ENCODE measurements at places on chromosomes 2 and 18.

DNA sequence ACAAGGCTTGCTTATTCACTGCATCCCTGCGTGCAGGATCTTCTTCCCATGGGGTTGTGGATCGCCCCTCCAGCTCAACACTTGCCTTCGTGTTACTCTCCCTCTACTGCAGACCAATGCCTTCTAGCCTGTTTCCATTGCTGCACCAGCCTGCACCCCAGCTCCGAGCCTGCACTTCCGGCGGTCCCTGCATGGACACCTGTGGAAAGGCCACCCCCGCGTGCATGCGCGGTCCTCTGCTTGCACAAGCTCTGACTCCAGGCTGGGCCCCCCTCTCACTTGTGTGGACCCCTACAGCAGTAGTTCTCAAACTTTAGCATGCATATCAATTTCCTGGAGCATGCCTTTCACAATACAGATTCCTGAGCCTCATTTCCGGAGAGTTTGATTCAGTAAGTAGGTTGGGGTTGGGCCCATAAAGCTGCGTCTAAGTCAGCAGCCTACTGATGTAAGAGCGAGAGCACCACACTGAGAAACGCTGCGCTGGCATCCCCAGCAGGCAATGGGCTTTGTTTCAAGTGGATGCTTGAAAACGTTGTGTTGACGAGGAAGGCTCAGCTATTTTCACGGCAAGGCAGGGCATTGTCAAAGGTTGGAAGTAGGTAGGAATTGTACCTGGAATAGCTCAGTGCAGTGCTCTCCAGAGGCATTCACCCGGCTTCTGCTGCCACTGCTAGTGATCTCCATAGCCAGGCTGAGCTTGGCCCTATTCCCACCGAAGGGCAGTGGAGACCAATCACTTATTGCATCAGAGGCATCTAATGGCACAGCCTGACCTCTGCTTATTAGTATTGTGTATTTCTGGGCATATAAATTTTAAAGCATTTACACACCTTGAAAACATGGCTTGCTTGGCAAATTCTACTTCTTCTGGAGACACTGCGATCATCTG lies 32.6 kb downstream of the CREG2 start:
- no peak for DNase-seq

DNA sequence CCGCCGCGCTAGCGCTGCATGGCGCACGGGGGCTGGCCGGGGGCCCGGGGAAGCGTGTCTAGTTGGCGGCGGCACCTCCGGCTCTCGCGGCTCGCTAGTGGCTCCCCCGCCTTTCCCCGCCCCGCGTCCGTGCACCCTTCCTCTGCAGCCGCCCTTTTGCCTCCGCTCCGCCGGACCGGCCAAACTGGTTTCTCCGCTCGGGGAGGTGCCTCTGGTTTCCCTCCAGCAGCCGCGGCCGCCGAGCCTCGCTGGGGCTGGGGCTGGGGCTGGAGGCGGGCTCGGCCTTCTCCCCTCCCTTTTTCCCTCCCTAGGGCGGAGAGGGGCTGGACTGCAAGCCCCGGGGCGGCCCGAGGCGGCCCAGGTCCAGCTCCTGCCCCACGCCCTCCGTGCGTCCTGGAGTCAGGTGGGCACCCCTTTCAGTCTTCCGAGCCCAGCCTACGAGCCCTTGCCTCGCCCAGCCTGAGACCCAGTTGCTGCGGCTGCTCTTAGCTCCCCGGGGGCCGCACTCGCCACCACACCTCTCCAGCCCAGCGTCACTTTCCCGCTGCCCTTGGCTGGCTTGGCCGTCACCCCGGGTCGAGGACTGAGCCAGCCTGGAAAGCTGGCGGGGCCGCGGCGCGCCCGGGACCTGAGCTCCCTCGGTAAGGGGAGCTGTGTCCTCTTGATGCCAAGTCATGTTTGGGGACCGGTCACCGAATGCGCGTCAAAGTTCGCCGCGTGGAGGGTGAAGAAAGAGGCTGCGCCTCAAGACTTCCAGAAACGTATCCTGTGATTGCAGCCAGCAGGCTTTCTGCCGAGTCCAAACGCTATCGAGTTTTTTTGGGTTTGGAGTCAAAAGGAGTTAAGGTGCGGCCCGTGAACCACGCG lies at the start of gene ATP8B1:
TSS of gene ATP8B1 (minus strand) at position 213 of the 867 bp plus-strand sequence. CDS start 71,508 bp downstream, outside the sequence.
- DNase-seq = no peak

DNA sequence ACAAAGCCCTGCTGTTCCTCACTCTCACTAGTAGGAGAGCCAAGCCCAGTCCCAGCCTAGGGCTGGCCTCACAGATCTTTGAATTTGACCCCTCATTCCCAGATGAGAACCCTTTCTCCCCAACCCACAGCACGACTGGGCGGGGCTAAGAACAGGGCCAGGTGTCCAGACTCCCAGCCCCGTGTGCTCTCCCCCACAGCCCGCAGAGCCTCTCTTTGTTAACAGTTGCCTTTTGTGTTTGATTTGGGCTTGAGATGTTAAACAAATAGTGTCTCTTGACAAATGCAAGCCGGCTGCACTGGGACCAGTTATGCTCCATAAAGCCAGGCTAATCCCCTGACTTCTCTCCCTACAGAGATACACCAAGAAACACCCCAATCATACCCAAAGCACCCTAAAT lies 4.7 kb upstream of the KCNK3 start:
- no peak for DNase-seq

- no peak for DNase-seq
Measured at GRCh38 chr2:2466534-2466933, 135.5 kb upstream of the MYT1L start.

DNA sequence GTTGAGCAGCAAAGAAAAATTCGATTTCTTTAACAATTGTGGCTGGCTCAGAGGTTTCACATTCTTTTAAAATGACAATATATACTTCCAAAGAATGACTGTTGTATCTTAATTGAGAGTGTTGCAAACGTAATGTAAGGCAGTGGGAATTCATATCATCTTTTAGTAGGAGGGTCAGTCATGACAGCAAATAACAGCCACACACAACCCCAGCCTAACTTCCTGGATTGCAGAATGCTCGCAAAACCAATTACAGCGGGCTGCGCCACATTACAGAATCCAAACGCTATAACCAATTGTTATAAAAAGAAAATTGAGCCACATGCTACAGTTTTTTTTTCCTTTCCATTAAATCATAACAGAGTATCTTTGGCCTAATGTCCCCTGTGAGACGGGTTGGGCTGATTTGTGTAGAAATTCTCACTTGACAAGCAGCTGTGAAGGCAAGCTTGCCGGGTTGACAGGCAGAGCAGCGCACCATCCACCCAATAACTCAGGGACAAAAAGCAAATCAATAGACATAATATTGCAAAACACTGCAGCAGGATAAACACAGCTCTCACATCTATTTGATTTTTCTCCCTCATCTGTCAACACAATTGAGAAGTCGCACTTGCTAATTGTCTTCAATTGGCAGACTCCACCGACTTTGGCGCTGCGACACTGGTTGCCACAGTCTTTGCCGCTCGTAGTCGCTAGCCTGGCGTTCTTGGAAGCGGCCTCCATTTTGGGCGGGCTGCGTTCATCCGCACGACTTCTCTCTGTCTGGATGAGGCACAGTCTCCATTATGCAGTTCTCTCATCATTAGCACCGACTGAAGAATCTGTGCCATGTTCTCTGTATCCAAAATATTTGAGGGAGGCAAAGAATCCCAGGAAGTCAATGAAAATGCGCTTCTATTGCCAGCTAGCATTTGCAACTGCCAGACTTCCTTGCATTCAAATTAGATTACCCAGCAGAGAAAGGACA lies 95.0 kb upstream of the CCDC68 start:
- DNase-seq = no peak
